Naive thymus-derived CD8-positive, alpha-beta T cell (primary cell): ENCODE measurements at places on chromosomes 2 and 18. TPM values are rescaled to one million over a fixed set of nuclear protein-coding genes. Genes with fewer than 3 reads are reported as not detected.

DNA sequence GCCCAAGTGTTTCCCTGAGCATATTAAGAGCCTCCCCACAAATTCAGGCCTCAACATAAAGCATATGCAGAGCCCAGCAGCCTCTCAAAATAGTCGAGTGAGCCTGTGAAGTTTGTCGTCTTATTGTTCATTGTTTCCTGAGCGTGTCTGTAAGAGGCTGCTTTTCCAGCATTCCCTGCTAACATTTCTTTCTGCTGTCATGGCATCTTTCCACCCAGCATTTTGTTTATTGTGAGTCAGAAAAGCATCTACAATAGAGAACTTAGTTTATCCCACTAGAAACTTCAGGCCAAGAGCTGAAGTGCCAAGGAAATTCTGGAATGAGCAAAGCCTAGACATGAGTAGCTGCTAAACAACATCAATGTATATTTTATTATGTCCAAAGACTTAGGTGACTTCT lies 46.3 kb upstream of the STAM2 start:
- DNase-seq: no peak

GRCh38 chr2:153519257-153519875 lies 40.8 kb upstream of the RPRM start:
- peak; percentile 38 for DNase-seq

DNA sequence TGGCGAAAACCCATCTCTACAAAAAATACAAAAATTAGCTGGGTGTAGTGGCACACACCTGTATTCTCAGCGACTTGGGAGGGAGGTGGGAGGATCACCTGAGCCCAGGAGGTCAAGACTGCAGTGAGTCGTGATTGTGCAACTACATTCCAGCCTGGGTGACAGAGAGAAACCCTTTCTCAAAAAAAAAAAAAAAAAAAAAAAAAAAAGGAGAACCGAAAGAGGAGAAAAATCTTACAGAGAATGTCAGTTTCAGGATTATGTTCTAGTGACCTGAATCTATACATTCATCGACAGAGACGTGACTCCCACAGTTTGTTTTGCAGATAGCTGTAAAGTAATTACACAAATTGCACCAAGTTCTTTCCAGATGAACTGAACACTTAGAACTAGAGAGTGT lies 187.8 kb downstream of the FTCDNL1 start:
- DNase-seq: no peak

DNA sequence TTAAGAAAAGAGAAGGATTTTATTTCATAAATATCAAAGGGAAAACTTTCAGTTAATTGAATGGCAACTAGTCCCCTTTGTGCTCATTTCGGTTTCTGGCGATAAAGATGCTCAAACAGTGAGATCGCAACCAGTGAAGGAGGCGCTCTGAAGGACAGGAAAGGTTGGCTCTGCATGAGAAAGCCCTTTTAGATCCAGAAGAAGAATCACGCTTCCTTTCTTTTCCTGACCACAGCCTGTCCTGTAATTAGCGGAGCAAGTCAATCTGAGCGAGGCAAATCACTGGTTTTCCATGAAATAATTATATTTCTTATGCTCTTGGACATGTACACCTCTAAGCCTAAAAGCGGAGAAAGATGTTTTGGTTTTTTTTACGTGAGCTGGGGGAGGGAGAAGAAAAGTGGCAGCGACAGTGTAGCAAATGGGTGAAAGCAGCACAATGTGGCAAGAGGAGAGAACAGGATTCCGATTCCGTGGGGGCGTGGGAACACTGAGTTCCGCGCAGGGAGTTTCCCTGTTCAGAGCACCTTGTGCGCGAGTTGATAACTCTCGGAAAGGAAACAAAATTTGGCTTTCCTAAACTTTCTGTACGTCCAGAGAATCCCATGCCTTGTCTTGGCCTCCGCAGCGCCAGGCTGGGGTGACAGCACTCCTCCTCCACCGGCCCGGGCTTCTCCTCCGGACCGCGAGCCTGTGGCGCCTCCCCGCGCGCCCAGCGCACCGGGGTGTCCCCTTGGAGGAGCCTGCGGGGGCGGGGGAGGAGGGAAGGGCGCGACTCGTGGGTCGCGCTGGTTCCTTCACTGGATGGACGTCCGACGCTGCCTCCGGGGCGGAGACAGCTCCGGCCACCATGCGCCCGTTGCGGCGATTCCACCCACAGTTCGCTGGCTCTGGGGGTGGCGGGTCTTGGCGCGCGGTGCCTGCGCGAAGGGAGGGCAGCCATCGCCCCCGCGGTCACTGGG lies 620 bp upstream of the SLC9A2 start:
- DNase-seq: no peak

DNA sequence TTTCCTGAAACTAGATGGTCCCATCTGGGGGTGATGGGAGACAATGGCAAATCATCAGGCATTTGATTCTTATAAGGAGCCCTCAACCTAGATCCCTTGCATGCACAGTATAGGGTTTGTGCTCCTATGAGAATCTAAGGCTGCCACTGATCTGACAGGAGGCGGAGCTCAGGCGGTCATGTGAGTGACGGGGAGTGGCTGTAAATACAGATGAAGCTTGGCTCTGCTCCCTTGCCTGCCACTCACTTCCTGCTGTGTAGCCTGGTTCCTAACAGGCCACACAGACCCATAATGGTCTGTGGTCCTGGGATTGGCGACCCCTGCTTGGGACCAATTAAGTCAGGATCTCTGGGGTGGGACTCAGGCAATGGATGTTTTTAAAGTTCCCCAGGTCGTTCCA lies 293.4 kb downstream of the ZNF521 start:
- no peak for DNase-seq

DNA sequence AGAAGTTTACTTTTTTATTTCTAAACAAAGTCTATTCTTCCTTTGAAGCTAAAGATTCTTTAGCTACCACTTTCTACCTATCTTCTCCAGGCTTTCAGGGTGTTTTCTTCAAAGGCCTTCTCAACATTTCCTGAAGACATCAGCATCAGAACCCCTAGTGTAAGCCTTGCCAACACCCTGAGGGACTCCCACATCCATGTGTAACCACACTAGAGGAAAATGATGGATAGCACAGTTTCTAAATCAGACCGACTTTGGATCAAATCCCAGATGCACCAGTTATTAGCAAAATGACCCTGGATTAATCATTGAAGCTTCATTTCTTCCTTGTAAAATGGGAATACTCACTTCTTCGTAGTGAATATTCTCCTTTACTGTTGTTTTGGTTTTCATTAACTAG lies 4.7 kb upstream of the TTN start:
- DNase-seq: no peak

- DNase-seq: no peak
These were observed 112.6 kb downstream of the CERS6 start for GRCh38 chr2:168568476-168569267.

DNA sequence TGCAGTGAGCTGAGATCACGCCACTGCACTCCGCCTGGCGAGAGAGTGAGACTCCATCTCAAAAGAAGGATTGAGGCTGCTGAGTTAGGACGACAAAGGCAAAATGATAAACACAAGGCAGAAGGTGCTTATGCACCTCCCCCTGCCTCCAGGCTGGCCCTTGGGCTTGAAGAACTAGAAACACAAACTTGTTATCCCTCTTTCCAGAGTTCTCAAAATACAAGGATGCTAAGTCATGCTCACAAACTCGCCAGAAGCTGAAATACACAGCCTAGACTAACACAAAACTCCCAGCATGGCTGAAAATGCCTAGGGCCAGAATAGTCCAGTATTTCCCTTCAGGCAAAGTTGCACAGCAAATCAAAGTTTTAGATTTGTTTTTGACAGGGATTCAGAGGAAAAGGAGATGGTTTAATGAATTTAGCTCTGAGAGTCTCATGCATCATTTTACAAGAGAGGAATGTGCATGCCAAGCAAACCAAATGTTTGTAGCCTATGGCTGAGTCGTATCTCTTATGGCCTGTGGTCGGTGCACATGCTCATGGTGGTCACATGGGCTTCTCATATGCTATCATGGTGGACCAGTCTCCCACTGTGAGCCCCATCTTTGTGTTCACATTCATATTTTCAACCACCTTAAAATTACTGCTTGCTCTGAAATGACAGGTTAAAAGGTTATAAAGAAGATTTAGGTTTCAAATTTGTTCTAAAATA lies 16.2 kb upstream of the MREG start:
- no peak for DNase-seq

GRCh38 chr18:24560511-24560981 lies 100.1 kb downstream of the HRH4 start:
- DNase-seq: no peak

DNA sequence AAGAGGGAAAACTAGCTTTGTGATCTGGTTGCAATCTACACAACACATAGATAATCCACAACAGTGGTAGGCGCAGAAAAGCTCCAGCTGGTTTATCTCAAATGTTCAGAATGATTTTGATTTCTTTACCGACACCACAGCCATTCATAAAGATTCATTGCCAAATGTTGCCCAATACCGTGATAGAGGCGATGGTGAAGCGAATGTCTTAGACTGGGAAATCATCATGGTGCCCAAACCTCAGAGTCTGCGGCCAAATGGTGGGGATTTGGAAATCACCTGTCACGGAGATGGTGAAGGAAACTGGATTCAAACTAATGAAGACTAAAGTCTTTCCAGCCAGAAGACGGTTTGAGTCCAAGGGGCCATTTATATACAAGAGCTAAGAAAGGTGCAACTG lies 48.5 kb upstream of the CCDC150 start:
- DNase-seq: no peak

- DNase-seq: no peak
These were observed 133.4 kb downstream of the PID1 start for GRCh38 chr2:229137639-229138038.

- DNase-seq: peak; percentile 75
These were observed 109.9 kb upstream of the CAB39 start for GRCh38 chr2:230602562-230603230.

DNA sequence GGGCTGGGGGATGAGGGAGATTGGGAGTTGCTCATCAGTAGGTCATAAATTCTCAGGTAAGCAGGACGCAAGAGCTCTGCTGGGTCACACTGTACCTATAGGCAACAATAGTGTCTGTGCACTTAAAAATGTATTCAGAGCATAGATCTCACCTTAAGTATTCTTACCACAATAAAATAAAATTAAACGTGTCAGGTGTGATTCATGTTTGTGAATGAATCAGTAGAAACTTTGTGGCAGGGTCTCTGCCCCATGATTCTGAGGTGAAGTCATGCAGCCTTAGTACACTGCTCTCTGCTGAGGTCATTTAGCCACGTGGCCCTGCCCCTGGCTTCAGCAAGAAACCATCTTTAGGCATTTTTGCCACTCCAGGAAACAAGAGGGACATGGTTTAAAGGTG lies 253.8 kb downstream of the FBXO15 start:
- DNase-seq: no peak

- DNase-seq: no peak
These were observed 128.8 kb downstream of the MREG start for GRCh38 chr2:215884451-215885087.

The GREB1L gene
- total RNA-seq: not detected

The KCNK3 gene
- not detected for total RNA-seq

The ZNF804A gene
- total RNA-seq: not detected

The CCDC148 gene
- total RNA-seq: not detected

The GCG gene
- not detected for total RNA-seq

The IGFBP5 gene
- total RNA-seq: not detected

The SPEG gene
- 22.5 TPM for total RNA-seq
